ENCODE measurements at places on chromosomes 13 and 19. TPM values are rescaled to one million over a fixed set of nuclear protein-coding genes. Genes with fewer than 3 reads are reported as not detected.

- DNase-seq = no peak
These were observed 101.6 kb upstream of the MYO16 start for GRCh38 chr13:108527844-108528243.

GRCh38 chr19:38837656-38838121 is 6.1 kb upstream of the ECH1 start:
- DNase-seq = no peak

GRCh38 chr13:112530861-112531260 is 57.1 kb downstream of the TUBGCP3 start:
- no peak for DNase-seq

The ITGBL1 gene
- total RNA-seq = not detected

The SLC27A5 gene
- total RNA-seq = 23.5 TPM

The OR7A5 gene
- total RNA-seq = not detected

- no peak for DNase-seq
These were observed 2.3 kb upstream of the CD320 start for GRCh38 chr19:8310342-8311055.

The GZMM gene
- 31.8 TPM for total RNA-seq

GRCh38 chr19:44611812-44612295 is 1.5 kb upstream of the IGSF23 start:
- DNase-seq = no peak

DNA sequence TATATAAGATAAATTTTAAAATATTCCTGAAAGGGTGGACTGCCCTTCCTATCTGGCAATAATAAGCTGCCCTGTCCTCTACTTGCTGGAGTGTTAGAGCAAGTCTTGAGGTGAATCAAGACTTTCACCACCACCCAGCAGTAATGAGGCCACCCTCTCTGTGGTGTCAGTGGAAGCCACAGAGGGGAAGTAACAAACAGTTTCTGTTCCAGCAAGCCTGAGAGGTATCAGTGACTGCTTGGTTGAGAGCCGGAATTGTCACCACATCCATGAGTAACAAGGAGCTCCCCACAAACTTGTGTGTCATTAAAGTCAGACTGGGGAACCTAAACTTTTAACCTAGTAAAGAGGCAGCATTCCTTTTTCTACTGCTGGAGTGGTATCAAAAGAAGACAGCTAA is 532.7 kb upstream of the SPRY2 start:
- DNase-seq = no peak

The EDDM13 gene
- total RNA-seq = 2.2 TPM

- no peak for DNase-seq
These were observed 36.3 kb upstream of the MLNR start for GRCh38 chr13:49183672-49184325.

GRCh38 chr19:36257520-36257876 is 42.6 kb downstream of the ZNF146 start:
- no peak for DNase-seq

All from activated T-helper 2 cell treated with anti-CD3 and anti-CD28 coated beads, Interferon-gamma antibody, Interleukin-2, Interleukin-4, amounts not matched to agents 10 μg/mL and 5 μg/mL and 100 μg/mL, durations not matched to agents 14 hours and 24 hours and 36 hours (primary cell).